Esophagus squamous epithelium (tissue), 5 donors: ENCODE measurements at places on chromosomes 7 and 10.

GRCh38 chr10:101686133-101686925 lies 8.6 kb downstream of the FBXW4 start:
- DNase-seq: no peak

GRCh38 chr10:26413375-26413774 lies 24.8 kb upstream of the APBB1IP start:
- no peak for DNase-seq

- DNase-seq: no peak
These were observed 17.3 kb downstream of the DGKI start for GRCh38 chr7:137829337-137829992.

- DNase-seq: no peak
These were observed 10.6 kb upstream of the ADAM12 start for GRCh38 chr10:126398924-126399323.

- no peak for DNase-seq
These were observed 116.8 kb downstream of the AUTS2 start for GRCh38 chr7:69714886-69715576.

GRCh38 chr7:157274991-157275427 lies 61.8 kb upstream of the DNAJB6 start:
- no peak for DNase-seq

- DNase-seq: no peak
These were observed 577.8 kb downstream of the ETV1 start for GRCh38 chr7:13411636-13412035.

DNA sequence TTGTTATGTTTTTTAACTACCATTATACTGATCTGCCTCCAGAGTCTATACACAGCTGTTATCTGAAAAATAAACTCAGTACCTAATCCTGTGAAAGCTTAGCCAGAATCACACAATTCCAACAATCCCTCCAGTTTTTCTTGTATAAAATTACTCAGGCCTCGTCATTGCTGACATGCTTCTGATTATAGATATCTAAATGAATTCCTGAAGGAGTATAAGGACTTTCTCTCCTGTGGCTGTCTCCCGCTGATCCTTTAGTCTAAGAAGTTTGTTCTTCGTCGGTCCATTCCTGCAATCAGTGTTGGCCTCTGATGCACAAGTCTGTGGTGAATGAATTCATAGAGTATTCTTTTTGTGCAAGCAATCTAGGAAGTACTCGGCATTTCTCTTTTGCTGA lies 288.9 kb upstream of the SEMA3C start:
- DNase-seq: no peak

DNA sequence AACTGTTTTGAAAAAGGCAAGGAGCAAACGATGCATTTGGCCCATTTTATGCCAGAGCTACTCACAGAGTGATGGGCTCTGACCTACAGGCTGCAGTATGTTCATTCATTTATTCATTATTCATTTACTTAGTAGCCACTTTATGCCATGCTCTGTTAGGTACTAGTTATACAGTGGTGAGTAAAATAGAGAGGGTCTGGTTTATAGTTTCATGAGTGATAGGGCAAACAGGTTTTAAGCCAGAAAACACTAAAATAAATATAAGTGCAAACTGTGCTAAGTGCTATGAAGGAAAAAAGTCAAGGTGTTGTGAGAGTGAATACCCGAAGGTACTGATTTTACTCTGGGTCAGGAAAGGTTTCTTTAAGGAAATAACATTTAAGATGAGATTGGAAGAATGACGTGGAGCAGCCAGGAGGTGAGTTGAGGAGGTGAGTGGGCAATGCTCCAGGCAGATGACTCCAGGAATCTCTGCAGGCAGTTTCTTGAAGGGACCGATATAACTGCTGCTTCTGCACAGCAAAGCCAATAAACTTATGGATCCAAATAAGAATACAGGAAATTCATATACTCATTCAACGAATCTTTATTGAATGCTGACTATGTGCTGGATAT lies 56.9 kb upstream of the FAM133B start:
- no peak for DNase-seq

DNA sequence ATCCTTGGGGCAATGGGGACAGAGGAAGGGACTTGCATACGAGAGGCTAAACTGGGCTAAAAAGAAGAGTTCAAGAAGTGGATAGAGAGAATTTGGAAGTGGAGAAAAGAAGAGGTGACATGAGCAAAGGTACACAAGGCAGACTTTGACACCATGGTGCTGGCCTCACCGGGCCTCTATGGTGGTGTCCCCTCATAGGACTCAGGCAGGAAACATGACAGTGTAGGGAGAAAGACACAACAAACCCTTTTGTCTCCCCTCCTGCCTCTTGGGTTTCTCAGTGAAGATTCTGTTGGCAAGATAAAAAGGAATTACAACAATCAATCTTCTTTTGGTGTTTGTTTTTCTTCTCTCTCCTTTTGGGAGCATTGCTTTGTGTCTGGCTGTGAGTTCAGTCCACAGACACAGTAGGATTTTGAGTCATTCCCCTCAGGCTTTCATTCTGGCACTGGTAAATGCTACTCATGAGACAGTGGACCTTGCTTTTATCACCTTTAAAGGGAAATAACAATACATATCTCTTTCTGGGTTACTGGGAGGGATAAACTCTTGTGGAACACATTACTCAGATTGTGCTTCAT lies 827.7 kb downstream of the TNS3 start:
- DNase-seq: no peak

DNA sequence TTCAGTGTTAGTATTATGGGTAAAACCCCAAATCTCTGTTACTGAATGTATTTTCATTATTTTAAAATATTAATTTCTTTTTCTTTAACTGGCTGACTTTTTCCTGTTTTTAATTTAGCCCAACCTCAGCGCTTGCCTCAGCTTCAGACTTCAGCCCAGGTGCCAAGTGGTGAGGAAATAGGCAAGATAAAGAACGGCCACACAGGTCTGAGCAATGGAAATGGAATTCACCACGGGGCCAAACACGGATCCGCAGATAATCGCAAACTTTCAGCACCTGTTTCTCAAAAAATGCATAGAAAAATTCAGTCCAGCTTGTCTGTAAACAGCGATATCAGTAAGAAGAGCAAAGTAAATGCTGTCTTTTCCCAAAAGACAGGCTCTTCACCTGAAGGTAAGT lies 57.5 kb downstream of the MDFIC start:
- no peak for DNase-seq

DNA sequence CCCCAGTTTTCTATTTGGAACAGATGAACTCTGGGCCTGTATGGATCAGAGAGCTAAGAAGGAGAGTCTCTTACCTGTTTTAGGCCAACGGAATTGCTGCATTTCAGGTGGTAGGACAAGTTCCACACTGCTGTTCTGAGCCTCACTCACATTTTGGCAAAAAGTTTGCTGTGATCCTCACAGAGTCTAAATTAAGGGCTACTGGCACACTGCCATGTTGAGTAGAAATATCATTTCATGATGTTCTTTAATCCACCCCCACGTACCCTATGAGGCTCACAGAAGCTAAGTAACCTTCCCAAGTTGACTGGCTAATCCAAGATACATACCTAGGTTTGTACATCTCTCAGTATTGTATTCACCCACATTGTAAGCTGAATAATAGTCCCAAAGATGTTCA lies 447.2 kb downstream of the INHBA start:
- DNase-seq: no peak

DNA sequence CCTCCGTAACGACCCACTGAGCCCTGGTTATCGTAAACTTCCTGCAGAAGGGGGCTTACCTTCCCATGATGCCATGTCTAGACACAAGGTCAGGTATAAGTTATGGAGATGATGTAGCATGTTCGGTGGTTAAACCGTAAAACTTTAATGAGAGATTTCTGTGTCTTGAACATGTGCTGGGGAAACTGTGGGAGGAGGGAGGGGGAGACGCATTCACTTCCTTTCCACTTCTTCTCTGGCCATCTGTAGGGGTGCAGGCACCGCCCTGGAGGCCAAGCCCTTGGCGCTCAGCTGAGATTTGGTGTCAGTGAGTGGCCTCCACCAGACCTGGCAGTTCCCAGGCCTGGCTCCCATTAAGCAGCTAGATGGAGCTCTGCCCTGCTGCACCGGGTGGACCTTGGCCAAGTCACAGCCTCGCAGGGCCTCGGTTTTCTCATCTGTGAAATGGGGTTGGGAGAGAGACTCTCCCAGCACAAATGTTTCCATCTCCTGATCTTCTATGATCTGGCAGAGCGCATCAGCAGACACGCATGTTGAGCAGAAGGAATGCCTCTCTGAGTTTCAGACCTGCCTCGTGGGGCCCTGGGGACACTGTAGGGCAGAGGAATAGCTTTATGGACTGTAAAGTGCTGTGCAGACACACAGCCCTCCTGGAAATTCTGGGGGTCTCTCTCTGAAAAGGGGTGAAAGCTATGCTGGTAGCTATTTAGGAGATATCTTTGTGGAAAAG lies 106.0 kb downstream of the COL26A1 start:
- no peak for DNase-seq

DNA sequence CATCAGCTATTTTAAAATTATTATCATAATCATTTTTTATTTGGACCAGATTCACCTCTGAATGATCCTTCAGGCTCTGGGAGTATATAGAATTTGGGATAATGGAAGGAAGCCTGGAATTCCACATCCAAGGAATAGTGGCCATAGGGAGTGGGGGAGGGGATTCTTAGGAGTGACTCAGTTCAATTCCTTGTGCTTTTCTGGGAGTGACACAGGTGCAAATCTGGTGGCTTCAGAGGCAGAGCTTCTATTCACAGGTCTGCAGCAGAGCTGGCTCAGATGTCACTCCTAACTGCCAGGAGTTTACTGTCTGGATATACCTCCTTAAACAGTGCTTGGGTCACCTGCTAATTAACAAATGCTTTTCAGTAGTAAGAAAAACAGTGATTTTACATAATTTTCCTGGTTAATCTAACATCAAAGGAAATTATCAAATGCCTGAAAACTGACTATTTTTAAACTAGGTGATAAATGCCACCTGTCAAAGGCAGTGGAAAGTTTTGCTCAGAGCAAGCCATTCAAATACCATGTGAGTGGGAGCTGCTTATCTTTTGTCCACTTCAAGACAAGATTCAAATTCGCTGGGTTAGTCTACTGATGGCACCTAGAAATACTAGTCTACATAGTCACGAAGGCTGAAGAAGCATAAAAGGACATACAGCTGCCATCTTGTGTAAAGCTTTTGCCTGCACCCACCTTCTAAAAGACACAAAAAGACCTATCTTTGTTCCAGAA lies 106.7 kb upstream of the LAMB4 start:
- no peak for DNase-seq

DNA sequence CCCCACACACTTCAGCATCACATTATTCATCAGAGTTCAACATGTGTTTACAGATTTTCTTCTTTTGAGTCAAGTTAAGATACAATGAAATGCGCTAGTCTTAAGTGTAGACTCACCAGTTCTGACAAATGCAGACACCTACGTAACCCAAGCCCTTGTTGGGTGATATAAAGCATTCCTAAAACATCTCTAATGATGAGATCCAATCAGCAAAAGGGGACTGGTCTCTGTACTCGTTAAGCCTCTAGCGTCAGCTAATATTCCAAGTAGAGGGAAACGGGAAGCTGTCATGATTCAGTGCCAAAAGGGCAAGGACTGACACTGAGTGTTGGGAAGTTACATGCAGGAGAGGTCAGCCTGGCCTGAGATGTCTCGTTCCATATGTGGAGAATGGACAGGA lies 38.7 kb upstream of the TRIL start:
- DNase-seq: no peak

DNA sequence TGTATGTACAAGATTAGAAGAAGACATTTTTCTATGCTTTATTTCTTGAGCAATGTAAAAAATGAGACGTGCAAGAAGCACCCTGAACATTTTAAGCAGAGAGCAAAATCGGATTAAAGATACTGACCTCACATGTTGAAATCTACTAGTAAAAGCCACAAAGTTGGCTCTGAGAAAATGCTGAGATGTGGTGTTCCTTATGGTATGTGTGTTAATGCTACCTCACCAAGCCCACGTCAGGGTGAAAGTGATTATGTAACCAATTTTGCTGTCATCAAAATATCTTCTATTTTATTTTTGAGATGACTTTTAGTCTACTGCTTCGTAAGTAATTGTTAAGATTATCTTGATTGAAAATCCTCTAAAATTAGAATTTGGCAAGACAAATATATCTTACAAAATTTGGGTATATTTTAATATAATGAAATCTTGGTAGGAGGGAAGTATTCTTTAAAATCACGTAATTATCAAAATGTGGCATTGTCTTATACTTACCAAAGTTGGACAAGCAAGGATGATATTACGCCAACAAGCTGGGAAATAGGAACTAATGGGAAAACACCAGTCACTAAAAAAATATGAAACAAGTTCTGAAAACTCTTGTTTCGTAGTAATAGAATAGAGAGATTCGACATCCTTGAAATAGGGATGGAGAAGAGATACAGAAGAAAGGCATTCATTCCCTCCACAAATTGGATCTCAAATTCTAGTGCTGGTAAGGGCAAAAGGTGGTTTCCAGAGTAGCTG lies 5.8 kb downstream of the ADO start:
- DNase-seq: no peak

- no peak for DNase-seq
These were observed 137.4 kb upstream of the SEMA3D start for GRCh38 chr7:85324145-85324799.

DNA sequence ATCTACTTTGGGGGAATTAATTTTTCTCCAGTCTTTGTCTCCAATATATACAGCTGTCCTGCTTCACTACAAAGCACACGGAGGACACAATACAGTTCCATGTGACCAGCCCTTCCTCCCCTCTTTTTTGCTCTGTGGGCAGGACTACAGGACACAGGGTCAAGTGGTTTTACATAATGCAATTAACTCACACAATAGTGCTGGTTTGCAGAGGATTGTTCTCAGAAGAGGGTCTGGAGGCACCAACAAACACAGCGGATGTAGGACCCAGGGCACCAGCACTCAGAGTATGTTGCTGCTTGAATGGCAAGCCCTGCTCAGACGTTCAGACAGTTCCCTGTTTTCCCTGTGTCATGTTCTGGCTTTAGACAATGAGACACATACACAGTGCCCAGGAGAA lies 52.0 kb upstream of the NPTX2 start:
- no peak for DNase-seq

GRCh38 chr10:110207805-110208613 lies 604 bp downstream of the MXI1 start:
- no peak for DNase-seq

DNA sequence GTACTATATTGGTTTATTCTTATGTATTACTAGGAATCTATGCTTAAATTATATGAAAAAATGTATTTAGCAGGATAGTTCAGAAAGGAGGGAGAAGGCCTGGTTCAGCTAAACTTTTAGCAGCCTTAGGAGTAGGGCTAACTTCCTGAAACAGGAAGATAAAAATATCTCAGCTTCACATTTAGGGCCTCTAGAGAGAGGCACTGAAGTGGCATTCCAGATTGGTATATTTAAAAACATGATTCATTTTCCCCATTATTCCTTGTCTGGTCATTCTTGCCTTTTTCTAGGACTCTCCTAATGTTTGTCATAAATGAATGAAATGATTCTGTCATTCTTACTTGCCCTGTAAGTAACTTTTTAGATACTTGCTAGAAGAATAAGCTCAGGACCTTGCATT lies 63.0 kb upstream of the CYP26C1 start:
- no peak for DNase-seq

DNA sequence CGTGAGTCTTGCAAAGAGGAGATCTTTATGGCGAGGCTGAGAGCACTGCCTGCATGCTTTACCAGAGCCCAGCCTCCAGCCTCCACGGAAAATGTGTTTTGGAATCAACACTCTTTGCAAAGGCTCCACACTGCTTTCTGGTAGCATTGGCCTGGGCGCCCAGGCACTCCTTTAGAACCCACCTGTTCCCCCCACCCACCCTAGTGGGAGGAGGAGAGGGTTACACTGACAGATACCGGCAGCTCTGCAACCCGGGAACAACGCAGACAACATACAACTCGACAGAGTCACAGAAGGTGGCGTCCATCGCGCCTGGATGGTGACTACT lies 5.5 kb upstream of the MNX1 start:
- no peak for DNase-seq
